NCI-H1930 (cell line): ENCODE measurements at places on chromosomes 5 and 9.

- no peak for DNase-seq
Observed at GRCh38 chr9:98146101-98146991, 27.3 kb upstream of the TRIM14 start.

DNA sequence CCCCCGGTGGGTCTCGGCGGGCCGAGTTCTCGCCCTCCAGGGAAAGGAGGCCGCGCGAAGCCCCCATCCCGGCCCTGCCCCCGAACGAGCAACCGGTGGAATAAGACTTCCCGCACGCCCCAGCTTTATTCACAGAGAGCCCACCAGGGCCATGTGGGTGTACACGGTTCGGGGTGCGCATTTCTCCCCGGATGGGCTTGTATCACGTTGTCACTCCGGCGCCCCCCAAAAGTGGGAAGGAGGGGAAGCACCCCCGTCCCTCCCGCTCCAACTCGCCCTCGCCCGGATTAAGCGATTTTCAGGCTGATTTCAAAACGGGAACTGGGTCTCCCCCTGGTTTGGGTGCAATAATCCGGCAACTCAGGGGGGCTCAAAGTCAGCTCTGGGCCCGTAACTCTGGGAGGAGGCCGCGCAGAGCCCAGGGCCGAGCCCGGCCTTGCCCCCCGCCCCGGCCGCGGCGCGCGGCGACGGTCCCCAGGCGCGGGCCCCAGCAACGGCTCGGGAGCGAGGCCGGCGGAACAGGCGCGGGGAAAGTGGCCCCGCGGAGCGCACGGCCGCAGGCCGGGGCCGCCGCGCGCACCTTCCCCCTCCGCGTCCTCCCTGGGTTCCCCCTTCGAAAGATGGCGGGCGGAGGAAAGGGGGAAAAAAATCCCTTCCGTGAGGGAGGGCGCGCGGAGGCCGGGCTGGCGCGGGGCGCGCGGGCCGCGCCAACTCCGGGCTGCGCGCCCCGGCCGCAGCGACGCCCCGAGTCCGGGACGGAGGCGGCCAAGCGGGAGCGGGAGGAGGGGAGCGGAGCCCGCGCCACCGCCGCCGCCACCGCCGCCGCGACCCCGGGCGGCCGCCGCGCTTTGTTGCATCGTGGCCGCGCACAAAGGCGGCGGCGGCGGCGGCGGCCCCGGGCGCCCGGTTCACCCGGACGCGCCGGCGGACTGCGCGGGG is 644 bp downstream of the BRD3 start:
- no peak for DNase-seq

- DNase-seq: no peak
Observed at GRCh38 chr5:164545507-164545906, 1040.1 kb downstream of the MAT2B start.

- DNase-seq: no peak
Observed at GRCh38 chr5:50846261-50846660, 179.8 kb downstream of the PARP8 start.

GRCh38 chr9:121463026-121463807 is 36.4 kb downstream of the GGTA1 start:
- no peak for DNase-seq

GRCh38 chr9:73230251-73230650 is 78.6 kb downstream of the ANXA1 start:
- no peak for DNase-seq

- DNase-seq: no peak
Observed at GRCh38 chr5:35198686-35199085, 31.6 kb downstream of the PRLR start.

DNA sequence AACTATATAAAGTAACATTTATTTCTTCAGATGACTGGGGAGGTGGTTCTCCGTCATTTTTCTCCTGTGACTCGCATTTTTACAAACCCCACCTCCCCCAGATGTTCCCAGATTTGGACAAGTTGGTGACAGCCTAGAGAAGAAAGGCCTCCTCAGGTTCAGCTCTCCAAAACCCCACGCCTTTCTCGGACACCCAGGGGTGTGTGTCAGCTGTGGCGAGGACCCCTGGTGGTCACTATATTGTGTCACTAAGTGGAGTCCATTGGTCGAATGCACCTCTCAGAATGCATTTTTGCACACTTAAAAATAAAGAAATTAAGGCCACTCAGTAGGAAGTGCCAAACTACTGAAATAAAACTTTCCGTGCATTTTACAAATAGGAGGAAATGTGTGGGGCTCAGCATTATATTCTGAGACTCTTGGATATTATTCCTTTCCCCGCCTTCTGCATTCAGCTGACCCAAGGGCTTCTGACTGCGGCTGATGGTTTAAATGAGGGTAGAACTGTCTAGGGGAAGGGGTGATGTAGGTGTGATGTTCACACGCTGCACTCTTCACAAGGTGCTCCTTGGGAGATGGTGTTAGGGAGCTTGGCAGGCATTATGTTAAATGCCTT is 47.6 kb downstream of the ACO1 start:
- no peak for DNase-seq
